ENCODE measurements at places on chromosomes 12 and 14.

DNA sequence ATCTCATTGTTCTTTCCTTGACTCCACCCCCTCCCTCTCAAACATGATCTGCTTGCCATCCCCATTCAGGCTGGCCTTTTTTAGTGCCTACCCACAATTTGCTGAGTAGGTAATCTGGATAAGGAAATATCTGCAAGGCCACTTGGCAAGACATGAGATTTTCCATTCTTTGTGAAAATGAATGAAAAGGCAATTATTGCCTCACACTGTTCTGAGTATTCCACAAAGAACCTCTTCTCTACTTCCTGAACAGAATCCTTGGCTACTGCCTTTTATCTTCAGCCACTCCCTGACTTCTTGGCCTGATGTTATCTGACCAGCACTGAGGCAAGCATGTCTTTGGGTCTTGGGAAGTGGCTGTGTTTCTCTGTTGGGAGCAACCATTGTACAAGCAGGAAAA lies 263.2 kb upstream of the ATP2B1 start:
- DNase-seq = no peak

DNA sequence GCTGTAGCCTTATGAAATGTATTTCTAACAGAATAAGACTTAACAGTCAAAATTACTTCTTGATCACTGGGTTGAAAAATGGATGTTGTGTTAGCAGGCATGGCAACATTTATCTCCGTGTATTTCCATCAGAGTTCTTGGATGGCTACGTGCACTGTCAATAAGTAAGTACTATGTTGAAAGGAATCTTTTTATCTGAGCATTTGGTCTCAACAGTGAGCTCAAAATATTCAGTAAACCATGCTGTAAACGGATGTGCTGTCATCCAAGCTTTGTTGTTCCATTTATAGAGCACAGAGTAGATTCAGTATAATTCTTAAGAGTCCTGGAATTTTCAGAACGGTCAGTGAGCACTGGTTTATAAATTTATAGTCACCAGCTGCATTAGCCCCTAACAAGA lies 15.5 kb downstream of the SCAF11 start:
- no peak for DNase-seq

- no peak for DNase-seq
Observed at GRCh38 chr14:80560800-80561657, 349.7 kb upstream of the DIO2 start.

DNA sequence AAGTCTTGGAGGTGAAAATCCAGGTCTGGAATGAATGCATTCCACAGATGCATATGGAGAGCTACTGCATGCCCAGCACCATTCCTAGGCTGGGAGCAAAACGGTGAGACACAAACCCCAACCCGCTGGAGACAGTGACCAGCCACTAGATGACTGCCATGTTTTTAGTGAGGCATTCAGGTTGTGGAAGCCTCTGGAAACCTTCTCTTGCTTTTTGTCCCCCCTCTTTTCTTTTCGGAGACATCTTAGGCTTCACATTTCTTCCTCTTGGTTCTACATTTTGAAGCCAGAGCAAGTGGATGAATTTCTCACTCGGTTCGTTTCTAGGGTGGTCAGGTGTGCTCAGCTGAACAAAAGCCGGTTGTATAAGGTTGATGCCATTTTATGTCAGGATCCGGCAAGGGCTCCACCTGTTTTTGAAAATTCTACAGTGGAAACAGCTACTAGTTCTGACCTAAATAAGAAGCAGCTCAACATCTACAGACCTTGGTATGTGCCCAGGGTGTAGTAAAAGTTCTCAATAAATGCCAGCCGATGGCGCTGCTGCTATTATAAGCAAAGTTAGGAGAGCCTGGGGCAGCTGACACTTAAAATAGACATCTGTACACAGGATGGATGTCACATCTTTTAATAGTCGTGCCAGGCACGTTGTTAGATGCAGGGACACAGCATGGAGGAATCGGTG lies 1.8 kb upstream of the ZNF839 start:
- peak; percentile 55 for DNase-seq

DNA sequence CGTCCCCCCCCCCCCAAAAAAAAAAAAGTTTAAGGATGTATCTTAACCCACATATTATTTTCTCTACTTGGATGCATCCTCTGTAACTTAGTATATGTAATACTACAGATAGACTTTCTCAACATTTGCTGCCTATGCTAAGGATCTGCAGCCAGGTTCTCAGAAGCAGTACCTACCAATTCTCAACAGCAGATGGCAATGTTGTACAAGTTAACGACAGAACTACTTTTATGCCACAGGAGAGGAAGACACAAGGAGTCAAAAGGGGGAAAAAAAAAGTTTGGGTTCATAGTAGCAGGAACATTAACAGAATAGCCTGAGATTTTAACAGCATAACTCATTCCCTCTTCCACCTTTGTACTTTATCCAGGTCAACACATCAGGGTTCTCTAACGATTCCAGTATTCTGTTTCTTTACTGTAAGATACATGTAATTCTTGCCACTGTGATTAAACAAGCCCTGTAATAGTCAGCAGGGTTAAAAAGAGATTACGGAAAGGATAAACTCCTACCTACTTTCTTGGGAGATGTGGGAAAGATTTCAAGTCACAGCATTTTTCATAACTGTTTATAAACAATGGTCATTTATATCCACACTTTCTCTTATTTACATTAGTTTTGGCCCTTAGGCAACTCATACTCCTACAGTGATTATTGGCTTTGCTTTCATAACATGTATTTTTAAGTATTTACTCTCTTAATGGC lies 5.7 kb upstream of the NEK9 start:
- DNase-seq = peak; percentile 87

DNA sequence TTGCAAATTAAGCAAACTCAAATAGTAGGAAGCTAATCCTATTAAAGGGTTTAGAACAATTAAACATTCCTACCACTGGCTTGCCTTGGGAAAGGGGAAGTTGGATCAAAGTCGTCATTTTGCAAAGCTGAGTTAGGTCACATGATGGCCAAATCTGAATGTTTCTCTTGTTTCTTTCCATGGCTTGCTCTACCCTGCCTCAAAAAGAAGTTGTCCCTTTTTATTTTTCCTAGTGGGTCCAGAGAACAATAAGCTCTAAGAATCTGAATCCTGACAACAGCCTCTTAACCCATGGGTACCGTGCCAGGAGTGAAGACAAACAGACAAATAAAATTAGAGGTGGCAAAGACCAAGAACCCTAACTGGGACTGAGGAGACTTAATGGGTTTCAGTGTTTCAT lies 26.2 kb upstream of the NPFF start:
- DNase-seq = no peak

DNA sequence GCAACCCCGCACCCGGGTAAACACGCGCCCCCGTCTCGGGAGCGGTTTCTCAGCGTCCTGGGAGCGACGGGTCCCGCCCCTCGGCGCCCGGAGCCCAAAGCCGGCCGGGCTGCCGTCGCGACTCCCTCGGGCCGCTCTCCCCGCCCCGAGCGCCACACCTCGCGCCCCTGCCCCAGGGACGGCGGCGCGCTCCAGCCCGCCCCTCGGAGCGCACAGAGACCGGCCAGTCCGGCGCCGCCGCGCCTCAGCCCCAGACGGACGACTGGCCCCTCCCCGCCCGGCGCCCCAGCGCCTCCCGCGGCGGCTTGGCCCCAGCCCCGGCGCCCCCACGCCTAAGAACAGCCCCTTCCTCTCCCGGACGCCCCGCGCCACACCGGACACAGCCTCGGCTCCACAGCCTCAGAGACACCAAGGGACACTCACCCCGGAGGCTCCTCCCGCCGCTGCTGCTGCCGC lies 411 bp downstream of the BTBD7 start:
- no peak for DNase-seq

DNA sequence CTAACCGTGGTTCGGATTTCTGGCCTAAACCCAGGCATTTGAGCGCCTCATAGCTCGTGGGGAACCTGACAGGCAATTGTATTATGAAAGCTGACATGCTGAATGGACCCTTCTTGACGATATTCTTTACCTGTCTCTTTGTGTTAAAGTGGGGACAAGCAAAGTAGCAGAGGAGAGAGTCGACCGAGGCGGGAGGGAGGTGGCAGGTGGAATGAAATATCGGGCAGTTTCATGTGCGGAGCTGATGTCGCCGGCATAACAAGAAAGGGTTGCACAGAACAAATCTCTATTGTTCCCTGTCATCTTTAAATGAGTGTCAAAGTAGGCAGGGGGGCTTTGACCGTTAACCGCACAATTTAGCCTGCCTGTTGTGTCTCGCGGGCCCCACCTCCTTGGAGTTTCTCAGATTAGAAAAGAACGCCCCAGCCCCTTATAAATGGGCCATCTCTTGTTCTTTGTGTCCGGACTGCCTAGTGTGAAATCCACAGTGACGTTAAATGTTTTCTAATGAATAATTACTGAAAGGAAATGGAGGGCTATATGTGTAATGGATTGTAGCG lies 11.5 kb downstream of the MYO1H start:
- DNase-seq = no peak

GRCh38 chr14:105486974-105487448 lies 325 bp downstream of the CRIP1 start:
- peak; percentile 87 for DNase-seq

- DNase-seq = no peak
Observed at GRCh38 chr12:89781156-89781555, 72.5 kb upstream of the ATP2B1 start.
